ENCODE measurements at places on chromosomes 6 and 20.

GRCh38 chr20:49285813-49286494, 8.1 kb upstream of the ZNFX1 start:
- no peak for DNase-seq

DNA sequence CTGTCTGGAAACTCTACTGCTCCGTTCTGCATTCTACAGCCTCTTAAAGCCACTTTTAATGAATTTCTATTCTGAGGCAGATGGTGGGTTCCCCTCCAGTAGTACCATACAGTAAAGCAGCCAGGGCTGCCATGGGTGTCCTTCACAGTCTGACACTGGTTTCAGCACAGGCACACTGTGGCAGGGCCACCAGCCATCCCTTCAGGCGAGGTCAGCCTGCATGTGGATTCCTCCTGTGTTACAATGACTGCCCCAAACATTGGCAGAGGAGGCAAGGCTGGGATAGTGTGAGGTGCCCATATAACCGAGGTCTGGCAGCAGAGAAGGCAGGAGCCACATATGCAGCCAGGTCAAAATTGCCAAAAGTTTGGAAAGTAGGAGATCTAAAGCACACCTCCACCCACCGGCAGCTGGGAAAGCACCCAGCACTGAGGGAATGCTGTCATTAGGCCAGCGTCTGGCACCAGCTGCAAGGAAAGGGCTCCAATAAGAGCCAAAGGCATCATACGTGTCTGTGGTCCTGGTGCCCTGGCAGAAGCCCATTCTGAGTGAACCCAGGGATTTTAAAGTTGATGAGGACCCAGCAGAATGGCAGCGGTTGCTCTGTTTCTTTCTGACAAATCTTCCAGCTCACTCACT, 24.0 kb downstream of the STK35 start:
- no peak for DNase-seq

- DNase-seq, result no peak
These were observed 79.3 kb upstream of the NAA20 start for GRCh38 chr20:19937651-19938420.

- no peak for DNase-seq
These were observed 420.1 kb downstream of the CDKAL1 start for GRCh38 chr6:20954315-20954714.

DNA sequence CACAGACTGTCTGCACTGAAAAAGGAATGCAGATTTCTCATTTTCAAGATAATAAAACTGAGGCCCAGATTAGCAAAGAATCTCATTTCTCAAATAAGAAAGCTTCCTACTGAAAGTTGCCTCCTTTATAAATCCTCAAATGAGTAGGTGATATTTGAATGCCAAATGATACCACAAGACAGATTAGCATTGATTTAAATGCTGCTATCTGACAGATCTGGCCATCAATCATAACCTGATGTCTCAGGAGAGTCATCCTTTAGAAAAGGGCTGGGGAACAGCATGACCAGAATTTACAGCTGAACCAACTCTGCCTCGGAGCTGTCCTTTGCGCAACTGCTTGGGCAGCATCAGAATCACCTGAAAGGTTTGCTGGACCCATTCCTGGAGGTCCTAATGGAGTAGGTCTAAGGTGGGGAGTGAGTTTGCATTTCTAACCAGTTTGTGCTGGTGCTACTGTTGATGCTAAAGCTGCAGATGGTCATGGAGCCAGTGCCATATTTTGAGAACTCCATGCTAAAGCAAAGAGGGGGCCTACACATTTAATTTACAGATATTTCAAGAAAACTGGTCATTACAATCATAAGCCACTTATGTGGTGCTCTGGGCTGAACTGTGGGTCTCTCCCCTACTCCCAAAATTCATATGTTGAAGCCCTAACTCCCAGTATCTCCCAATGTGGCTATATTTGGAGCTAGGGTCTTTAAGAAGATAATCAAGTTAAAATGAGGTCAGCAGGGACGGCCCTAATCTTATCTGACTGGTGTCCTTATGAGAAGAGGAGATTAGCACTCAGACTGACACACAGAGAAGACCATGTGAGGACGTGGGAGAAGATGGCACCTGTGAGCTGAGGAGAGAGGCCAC, 295.5 kb upstream of the JARID2 start:
- no peak for DNase-seq

DNA sequence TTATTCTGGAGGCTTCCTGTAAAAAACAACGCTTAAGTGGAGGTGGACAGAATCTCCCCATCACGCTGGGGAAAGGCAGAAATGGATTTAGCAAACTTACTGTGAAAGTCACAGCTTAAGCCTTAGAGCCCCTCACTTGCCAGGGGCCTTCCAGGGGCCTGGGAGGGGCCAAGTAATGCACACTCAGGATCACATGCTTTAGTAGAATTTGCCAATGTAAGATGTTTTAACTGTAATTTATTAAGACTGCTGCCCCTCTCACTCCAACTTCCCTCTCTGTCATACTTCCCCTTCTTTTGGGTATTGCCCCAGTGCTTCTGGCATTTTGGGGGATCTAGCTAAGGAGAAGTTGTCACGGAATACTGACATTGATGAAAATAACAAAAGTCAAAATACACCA, 12.6 kb upstream of the ADA start:
- DNase-seq, result no peak
